ENCODE measurements at places on chromosomes 1 and 21.

- no peak for DNase-seq
These were observed 205.8 kb upstream of the EDN2 start for GRCh38 chr1:41690331-41690730.

DNA sequence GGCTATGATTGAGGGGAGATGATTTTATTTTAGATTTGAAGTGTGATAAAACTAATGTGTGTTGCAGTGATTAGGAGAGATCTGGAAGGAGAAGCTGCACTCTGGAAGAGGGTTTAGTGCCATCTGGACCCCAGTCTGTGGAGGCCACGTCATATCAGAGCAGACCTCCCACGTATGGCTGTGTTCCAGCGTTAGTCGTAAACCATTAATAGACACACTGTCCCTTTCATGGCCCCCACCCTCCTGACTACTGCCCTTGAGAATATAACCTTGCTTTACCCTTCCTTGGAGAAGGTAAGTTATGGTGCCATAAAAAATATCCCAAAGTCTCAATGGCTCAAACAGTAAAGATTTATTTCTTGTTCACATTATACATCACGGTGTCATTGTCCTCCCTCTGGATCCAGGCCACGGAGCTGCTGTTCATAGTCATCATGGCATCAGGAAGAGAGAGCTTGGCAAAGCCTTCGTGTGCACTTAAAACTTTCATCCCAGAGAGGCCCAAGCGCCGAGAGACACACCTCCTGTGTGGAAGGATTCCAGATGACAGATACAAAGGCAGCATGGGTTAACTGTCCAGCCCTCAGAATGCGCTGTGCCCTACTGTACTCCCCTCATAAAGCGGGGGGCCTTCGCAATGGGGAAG is 33.2 kb downstream of the RHOU start:
- DNase-seq, result no peak

GRCh38 chr1:19190468-19190867 is 19.6 kb downstream of the UBR4 start:
- DNase-seq, result no peak

DNA sequence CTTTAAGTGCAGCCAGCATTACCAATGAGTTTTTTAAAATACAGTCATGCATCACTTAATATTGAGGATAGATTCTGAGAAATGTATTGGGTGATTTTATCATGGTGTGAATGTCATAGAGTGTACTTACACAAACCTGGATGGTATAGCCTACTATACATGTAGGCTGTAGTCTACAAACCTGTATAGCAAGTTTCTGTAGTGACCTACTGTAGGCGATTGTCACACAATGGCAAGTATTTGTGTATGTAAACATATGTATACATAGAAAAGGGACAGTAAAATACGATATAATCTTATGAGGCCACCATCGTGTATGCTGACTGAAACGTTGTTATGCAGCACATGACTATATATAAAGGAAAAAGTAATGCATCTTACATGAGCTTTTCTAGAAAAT is 48.2 kb downstream of the RPE65 start:
- DNase-seq, result no peak

- DNase-seq, result no peak
These were observed 73.7 kb downstream of the LAMC1 start for GRCh38 chr1:183096894-183097293.

- DNase-seq, result no peak
These were observed 1.7 kb upstream of the PBX1 start for GRCh38 chr1:164557270-164557669.

- no peak for DNase-seq
These were observed 12.9 kb upstream of the EPHA2 start for GRCh38 chr1:16168622-16169360.

DNA sequence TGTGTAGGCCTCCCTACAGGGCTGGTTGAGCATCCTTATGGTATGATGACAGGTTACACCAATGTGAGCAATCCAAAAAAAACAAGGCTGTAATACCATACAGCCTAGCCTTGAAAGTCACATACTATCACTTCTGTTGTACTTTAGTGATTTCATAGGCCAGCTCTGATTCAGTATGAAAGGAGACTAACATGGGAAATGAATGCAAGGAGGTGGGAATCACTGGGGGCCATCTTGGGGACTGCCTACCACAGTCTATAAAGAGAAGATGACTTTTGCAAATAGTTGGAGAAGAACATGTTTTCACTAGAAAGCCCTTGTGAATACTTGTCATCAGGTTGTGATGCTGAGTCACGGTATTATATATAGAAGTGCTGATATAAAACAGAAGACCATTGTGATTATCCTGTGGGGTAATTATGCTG is 270.7 kb downstream of the S1PR1 start:
- DNase-seq, result peak; percentile 6

GRCh38 chr1:86153836-86154235 is 2.7 kb downstream of the COL24A1 start:
- no peak for DNase-seq

DNA sequence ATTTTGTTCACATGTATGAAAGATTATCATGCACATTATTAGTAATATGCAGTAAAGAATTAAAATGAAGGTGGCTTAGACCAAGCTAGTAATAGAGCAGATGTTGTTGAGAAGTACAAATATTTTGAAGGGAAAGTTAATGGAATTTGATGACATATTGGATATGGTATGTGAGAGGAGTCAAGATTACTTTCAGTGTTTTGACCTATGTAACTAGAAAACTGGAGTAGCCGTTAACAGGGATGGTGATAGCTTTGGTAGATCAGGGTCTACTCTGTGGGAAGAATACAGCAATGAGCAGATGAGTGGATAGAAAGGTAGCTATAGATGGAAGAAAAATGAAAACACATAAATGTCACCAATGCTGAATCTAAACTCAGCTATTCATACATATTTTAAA is 163.2 kb upstream of the LRRC7 start:
- DNase-seq, result no peak

GRCh38 chr1:110185181-110185580 is 24.9 kb upstream of the KCNC4 start:
- DNase-seq, result no peak

- DNase-seq, result no peak
These were observed 4.6 kb downstream of the LPGAT1 start for GRCh38 chr1:211825980-211826379.

- DNase-seq, result no peak
These were observed 146.2 kb downstream of the C1orf21 start for GRCh38 chr1:184533049-184533448.

DNA sequence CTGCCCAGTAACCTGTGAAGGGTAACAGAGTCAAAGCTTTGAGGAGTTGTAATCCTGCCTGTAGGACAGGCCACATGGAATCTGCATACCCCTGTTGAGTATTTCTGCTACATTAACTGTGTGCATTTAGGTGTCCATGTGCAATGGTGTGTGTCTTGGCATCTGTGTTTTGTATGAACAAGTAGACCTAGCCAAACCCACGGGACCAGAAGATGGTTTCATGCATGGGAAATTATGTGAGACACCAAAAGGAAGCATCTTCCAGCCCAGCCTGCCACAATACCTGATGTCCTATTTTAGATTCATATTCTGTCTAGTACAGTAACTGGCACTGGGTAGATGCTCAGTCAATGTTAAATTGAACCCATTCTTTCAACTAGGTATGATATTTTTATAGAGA is 70.8 kb upstream of the KCND3 start:
- DNase-seq, result no peak

- peak; percentile 62 for DNase-seq
These were observed 42.5 kb upstream of the TMEM125 start for GRCh38 chr1:43227143-43227764.

DNA sequence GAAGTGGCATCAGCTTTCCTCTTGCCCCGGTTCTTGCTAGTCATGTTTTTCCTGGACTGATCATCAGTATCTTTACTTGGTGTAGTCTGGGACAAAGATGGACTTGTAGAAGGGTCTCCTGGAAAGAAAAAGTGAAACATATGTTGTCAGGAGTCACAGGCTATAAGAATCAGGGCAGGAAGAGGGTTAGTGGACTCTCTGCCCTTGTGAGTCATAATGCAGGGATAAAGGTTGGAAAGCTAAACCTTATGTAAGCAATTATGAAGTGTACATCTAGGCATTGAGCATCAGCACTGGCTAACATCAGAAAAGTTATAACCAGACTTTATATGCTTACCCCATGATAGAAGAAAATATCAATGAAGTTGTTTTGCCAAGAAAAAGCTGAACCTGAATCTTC is 51.2 kb downstream of the XKR8 start:
- DNase-seq, result no peak

GRCh38 chr1:68454534-68454933 is 4.8 kb upstream of the RPE65 start:
- DNase-seq, result no peak

DNA sequence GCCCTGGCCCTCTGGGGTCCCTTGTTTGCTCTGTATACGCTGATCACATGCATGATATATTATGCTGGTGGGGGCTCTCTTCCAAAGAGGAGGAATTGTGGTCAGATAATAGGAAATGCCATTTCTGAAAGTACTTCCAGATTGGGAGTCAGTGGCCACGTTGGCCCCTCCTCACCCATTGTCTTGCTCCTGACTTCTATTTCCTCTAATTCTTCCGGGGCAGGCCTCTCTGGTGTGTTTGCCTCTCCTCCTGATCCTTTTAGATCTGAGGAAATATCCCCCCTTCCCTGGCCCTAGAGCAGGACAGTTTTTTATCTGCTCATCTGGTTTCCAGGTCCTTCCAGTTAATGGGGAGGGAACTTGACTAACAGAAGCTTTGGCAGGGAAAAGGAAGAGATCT is 2.9 kb downstream of the VANGL2 start:
- DNase-seq, result no peak
